ENCODE measurements at places on chromosomes 1 and 21. TPM values are rescaled to one million over a fixed set of nuclear protein-coding genes. Genes with fewer than 3 reads are reported as not detected.

RHOC gene
- polyA plus RNA-seq, result 4.3 TPM

S100A1 gene
- polyA plus RNA-seq, result not detected

LTN1 gene
- polyA plus RNA-seq, result 62.1 TPM

CELF3 gene
- 89.0 TPM for polyA plus RNA-seq

KLHL12 gene
- 62.5 TPM for polyA plus RNA-seq

IFI44L gene
- 0.10 TPM for polyA plus RNA-seq

CHD5 gene
- 22.0 TPM for polyA plus RNA-seq

ACKR1 gene
- polyA plus RNA-seq, result 3.3 TPM

BEST4 gene
- not detected for polyA plus RNA-seq

KLHDC7A gene
- polyA plus RNA-seq, result 0.04 TPM
